ENCODE measurements at places on chromosomes 3 and 15.

DNA sequence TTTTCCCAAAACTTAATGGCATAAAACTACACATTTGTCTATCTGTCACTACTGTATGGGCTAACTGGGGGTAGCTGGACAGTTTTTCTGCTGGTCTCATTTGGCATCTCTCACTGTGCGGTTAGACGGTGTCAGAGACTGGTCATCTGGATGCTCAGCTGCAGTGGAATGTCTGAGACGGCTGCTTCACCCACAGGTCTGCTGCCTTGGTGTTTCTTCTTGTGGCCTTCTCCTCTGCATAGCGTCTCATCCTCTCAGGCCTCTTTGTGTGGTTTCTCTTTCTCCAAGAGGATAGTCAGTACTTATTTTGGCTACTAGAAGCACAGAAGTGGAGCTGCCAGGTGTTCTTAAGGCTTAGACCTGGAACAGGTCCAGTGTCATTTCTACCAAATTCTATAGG lies 35.9 kb upstream of the GOLGA6L9 start:
- no peak for DNase-seq

- no peak for DNase-seq
These were observed at the start of gene SEMA6D for GRCh38 chr15:47717036-47717612. TSS of gene SEMA6D (plus strand) at chr15:47717505. CDS start at chr15:47759799, 42,294 bp downstream.

GRCh38 chr3:29899021-29899420 lies 618.1 kb downstream of the RBMS3 start:
- DNase-seq: no peak

GRCh38 chr3:66297900-66298299 lies 77.1 kb downstream of the SLC25A26 start:
- no peak for DNase-seq

- no peak for DNase-seq
These were observed 265.6 kb upstream of the UBE2E2 start for GRCh38 chr3:22937536-22937935.

DNA sequence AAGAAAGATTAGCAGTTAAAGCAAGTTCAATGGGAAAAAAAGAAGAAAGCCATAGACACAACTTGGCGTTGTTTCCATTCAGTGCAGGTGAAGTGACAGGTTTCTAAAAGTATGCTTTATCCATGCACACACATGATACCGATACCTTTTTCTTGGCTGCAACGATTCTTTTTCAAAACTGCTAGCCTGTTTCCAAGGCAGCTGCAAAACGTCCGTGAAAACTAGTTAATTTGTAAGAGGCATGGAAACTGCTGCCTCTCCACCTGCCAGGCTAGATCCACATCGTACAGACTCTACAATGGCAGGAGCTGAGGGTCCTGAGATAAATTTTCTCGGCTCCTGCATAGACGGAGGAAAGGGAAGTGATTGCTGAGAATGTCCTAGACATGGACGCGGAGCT lies 128.9 kb upstream of the ICE2 start:
- DNase-seq: no peak

- DNase-seq: no peak
These were observed 269.6 kb upstream of the CFAP20DC start for GRCh38 chr3:59319442-59319841.

GRCh38 chr3:169701457-169701856 lies 37.9 kb upstream of the MECOM start:
- no peak for DNase-seq

DNA sequence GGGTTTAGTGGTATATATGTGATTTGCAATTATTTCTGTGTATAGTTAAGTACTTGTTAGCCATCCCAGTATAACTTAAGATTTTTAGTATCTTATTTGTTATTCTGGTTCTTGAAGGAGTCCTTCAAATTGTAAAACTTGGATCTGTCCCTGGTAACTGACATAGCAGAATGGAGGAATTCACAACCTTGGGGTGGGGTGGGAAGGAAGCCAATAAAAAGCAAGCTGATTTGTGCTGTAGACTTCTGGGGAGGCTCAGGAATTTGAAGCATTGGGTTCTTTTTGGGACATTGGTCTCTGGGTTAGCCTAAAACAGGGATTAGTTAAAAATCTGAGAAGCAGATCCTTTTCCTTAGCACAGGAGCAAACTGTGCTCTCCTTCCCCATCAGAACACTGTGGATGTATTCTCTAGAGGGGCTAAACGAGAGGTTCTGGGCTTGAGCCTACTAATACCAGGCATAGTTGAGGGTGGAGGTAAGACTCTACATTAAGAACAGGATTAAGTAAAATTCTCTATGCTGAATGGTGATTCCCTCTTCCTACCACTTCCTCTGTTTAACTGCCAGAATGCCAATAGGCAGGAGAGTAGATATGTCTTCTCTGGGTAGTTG lies 42.2 kb downstream of the GMPS start:
- no peak for DNase-seq

GRCh38 chr15:53414167-53414566 lies 345.3 kb downstream of the WDR72 start:
- DNase-seq: no peak

- peak; percentile 63 for DNase-seq
These were observed 137.7 kb downstream of the BBX start for GRCh38 chr3:107660306-107660976.
